ENCODE measurements at places on chromosomes 2 and 18.
A peak's percentile ranks its signal among the peaks of the same experiment; 100 is the strongest.

DNA sequence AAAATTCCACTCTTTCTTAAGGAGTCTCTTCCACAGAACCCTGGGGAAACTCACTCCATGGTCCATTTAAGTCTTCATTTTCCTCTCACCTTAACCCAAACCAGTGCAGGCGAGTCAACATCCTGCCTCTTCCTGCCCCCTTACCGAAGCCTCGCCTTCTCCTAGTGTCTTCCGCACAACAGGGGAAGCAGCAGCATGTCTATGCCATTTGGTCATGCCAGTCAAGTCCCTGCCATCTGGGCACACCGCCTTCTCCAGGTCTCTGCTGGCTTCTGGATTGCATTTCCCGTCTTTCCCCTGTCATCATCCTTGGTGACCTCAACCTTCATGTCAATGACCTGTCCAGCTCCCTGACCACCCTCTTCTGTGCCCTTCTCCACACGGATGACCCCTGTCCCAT is 77.3 kb upstream of the FZD7 start:
- no peak for DNase-seq

DNA sequence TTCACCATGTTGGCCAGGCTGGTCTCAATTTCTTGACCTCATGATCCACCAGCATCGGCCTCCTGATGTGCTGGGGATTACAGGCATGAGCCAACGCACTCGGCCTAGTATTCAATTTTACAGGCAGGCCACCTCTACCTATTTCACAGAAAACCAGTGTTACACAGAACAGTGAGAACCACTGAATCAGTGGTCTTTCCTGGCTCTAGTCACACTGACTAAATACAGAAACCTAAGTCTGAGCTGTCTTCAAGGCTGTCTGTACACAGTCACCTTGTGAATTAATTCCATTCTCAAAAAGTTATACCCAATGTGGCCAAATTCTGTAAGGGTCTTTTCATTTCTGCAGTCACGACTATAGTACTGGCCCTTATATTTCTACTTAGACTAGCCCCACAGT is 3.5 kb downstream of the RNF149 start:
- no peak for DNase-seq

DNA sequence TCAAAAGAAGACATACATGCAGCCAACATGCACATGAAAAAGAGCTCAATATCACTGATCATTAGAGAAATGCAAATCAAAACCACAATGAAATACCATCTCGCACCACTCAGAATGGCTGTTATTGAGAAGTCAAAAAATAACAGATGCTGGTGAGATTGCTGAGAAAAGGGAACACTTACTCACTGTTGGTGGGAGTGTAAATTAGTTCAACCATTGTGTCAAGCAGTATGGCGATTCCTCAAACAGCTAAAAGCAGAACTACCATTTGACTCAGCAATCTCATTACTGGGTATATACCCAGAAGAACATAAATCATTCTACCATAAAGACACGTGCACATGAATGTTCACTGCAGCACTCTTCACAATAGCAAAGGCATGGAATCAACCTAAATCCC is 95.5 kb upstream of the XIRP2 start:
- DNase-seq: no peak

GRCh38 chr2:47026748-47027534 is 111.3 kb upstream of the MCFD2 start:
- no peak for DNase-seq

DNA sequence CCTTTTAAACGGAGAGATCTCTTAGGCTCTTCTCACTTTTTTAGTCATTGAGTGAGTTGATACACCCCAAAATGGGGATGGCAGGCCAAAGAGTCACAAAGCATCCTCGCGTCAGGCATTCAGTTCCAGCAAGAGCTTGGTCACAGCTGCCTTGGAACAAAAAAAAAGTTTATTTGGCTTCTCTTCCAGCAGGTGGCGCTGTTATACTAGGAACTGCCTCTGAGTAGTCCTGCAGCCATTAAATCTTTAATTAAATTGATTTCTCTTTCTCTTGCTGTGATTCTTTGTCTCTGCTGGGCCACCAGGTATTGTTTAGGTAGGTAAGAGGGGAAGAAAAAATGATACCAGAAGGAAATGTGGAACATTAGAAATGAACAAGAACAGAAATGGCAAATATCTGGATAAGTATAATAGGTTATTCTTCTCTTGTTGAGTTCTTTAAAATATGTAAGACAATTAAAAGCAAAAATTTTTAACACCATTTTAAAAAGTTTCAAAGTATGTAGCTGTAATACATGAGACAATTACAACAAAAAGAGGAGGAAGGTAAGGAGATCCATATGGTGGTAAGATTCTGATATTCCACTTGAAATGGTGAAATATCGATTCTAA is 175.1 kb downstream of the GALNT1 start:
- peak; percentile 55 for DNase-seq

- no peak for DNase-seq
Measured at GRCh38 chr2:230266638-230267037, 41.1 kb downstream of the SP140 start.
